8988T (cell line): ENCODE measurements at places on chromosomes 1 and 21.

GRCh38 chr1:42324398-42325013 is 10.5 kb downstream of the FOXJ3 start:
- DNase-seq = no peak

DNA sequence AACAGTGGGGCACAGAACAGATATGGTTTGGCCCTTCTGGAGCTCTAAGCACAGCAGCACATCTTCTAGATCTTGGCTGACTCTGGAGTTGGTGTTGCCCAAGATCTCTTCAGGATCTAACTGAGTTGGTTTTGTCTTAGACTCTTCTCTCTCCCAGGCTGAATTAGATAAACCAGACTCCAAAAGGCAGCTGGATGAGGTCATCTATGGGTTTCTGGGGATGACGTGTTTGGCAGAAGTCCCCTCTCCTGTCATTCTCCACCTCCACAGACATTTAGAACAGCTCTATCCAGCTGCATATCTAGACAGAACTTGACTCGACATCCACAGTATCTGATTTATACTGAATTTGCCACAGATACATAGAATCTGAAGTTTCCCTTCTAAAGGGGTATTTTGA is 75.3 kb downstream of the ST6GALNAC5 start:
- no peak for DNase-seq

- no peak for DNase-seq
Observed at GRCh38 chr1:244022311-244022710, 28.8 kb upstream of the ZBTB18 start.

DNA sequence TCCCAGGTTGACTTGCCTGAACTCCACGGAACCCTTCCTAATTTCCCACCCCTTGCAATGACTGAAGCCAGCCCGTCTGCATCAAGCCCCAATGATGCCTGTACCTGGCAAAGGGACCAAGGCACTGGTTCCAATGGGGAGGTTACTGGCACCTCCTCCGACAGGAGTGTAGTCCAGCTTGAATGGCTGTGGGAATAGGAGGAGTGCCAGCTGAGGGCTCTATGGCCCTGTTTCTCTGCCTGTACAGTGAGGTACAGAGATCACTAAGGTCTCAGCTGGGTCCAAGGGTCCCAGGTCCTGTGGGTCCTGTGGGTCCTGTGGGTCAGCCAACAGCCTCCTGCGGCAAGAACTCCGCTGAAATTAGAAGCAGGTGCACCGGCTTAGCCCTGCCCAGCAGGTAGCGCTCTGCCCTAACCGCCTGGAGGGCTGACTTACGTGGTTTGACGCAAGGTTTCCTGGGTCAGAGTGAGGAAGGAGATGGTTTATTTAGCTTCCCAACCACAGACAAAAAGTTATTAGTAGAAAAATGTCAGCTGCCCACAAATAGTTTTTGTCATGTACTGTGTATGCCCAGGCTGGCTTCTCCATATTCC is 9.9 kb upstream of the SPRR4 start:
- DNase-seq = no peak

DNA sequence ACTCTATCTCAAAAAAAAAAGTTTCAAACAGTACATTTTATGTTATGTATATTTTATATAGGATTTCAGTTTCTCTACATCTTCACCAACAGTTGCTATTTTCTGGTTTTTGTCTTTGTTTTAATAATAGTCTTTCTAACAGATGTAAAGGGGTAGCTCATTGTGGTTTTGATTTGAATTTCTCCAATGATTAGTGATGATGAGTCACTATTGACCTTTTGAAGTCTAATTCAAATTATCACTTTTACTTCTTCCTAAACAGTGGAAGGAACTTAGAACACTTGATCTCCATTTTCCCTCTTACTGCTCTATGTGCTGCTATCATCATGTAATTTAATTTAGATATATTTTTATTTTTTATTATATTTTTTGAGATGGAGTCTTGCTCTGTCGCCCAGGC is 31.7 kb upstream of the SHCBP1L start:
- DNase-seq = no peak

DNA sequence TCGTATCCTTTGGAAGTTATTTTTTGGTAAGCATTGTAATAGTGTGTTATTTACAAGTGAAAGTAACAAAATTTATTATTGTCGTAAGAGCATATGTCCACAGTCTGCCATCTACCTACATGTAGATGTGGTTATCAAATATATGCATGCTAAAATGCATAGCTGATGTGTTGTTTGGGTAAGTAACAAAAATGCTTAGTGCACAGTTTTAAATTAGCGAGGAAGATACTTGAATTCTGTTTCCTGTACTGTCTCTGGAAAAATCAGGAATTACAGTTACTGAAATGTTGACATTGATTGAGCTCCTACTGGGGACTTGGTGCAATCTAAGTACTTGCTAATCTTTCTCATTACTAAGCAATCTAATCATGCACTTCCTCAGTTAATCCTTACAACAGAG is 14.3 kb downstream of the WDR64 start:
- no peak for DNase-seq

GRCh38 chr1:115336741-115337140 is 1.3 kb downstream of the NGF start:
- no peak for DNase-seq
